ENCODE measurements at places on chromosomes 5 and 9.

GRCh38 chr5:116613445-116613844, 38.8 kb upstream of the SEMA6A start:
- DNase-seq: no peak

DNA sequence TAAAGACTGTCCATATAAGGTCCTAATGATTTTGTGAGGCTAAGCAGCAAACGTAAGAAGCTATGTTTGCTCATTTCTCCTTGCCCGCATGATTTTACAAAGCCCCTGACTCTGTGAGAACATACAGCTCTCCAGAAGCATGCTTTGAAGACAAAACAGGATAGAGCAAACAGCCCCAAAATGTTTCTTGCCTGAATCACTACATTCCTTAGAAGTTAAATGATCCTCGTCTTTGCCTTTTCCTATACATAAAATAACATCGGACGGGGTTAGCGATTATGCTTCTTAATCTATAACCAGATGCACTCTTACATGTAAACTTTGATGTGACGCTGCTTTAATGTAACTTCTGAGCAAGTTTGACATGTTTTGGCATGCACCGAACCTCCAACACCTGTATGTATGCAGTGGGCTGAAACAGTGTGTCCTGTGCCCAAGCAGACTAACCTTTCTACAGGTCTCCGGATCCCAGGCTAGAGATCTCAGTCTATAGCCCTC, 353.7 kb downstream of the CETN3 start:
- DNase-seq: no peak

DNA sequence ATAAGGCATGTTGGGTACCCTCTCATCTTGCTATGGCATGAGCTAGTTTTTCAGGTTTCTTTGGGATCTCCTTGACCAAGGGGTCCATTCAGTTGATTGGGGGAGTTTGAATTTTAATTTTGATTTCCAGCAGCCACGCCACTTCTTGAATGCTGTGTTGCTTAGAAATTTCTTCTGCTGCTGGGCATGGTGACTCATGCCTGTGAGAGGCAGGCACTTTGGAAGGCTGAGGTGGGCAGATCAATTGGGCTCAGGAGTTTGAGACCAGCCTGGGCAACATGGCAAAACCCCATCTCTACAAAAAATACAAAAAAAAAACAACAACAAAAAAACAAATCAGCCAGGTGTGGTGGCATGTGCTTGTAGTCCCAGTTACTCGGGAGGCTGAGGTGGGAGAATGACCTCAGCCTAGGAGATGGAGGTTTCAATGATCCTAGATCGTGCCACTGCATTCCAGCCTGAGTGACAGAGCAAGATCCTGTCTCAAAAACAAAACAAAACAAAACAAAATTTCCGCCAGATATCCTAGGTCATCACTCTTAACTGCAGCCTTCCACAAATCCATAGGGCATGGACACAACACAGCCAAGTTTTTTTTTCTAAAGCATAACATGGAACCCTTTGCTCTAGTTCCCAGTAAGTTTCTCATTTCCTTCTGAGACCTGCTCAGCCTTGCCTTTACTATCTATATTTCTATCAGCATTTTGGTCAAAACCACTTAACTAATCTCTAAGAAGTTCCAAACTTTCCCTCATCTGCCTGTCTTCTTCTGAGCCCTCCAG, 17.7 kb downstream of the TMC1 start:
- no peak for DNase-seq

DNA sequence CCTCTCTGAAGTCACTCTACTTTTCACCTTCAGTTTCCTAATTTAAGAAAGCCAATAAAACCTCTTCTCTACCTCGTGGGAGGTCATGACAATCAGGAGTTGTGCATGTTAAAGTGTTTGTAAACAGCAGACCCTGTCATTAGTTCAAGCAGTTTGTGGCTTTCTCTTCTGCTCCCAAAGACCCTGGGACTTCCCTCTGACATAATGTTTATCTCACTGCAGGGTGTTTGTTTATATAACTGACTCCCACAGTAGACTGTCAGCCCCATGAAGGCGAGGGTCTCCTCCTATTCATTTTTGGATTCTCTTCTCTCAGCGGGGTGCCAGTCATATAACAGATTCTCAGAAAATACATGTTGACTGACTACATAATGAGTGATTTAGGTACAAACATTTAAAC, 360.0 kb upstream of the ZNF462 start:
- no peak for DNase-seq

DNA sequence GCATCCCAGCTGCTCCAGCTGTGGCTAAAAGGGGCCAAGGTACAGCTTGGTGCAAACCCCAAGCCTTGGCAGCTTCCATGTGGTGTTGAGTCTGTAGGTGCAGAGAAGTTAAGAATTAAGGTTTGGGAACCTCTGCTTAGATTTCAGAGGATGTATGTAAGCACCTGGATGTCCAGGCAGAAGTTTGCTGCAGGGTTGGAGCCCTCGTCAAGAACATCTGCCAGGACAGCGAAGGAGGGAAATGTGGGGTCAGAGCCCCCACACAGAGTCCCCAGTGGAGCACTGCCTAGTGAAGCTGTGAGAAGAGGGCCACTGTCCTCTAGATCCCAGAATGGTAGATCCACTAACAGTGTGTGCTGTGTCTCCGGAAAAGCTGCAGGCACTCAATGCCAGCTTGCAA, 236.2 kb upstream of the ADRA1B start:
- DNase-seq: no peak

- DNase-seq: no peak
Measured at GRCh38 chr5:100872408-100873190, 30.5 kb downstream of the ST8SIA4 start.

DNA sequence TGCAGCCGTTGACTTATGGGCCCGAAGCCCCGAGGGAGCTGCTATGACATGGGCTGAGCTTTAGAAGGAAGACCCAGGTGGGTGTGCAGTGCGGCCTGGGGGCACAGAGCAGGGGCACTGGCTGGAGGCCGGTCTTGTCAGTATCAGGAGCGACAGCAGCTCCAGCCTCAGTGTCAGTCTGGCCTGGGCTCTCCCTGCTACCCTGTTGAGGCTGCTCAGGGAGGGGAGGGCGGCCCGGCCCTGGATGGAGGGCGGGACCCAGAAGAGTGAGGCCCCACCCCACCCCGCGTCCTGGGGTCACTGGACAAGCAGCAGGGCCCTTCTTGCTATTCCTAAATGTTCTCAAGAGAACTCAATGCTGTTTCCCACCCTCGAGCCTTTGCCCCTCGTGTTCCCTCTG, 18.0 kb downstream of the GFI1B start:
- DNase-seq: no peak

GRCh38 chr9:97859346-97859745, 6.3 kb downstream of the FOXE1 start:
- DNase-seq: no peak

- no peak for DNase-seq
Measured at GRCh38 chr5:166781737-166782136, 1509.7 kb upstream of the WWC1 start.

DNA sequence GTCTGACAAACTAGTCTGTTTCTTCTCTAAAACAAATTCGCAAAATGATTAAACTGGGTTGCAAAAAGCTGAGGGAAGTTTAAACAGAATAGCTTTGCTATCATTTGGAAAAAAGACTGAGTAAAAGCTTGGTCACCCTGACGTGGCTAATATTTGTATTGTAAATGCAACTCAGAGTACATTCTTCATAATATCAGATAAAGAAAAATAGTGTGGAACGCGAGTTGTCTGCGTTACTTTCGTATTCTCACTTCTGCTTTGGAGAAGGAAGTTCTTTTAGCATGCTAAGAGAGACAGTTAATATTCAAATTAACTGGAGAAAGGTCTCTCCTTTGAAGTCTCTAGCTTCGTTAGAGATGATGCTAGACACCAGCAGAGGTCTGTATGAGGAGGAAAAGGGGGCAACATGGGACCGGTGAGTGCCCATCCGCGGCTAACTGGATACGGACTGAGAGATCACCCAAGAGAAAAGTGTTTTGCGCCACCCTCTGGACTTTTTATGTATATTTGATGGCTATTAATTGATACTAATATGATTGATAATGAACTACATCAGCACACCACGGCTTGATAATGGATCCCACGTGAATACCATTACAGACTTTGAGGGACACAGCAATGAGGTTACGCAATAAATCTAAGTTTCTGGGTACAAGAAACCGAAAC, 2.9 kb upstream of the CNTRL start:
- DNase-seq: no peak

DNA sequence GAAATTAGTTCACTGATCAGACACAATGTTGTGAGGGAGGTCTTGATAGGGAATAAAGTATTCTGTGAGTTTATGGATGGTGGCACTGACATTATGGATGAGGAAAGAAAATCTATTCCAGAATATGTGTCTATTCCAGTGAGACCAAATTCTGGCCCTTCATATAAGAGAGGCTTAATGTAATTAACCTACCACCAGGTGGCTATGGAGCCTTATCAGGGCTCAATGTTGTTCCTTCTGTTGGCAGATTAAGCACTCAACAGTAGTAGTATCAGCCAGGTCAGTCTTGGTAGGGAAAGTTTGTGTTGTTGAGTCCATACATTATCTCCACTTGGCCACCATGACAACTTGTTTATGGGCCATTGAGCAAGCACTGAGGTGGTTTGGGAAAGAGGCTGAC, 41.7 kb upstream of the BARX1 start:
- no peak for DNase-seq

GRCh38 chr9:93290495-93291434, 106.8 kb downstream of the WNK2 start:
- no peak for DNase-seq

DNA sequence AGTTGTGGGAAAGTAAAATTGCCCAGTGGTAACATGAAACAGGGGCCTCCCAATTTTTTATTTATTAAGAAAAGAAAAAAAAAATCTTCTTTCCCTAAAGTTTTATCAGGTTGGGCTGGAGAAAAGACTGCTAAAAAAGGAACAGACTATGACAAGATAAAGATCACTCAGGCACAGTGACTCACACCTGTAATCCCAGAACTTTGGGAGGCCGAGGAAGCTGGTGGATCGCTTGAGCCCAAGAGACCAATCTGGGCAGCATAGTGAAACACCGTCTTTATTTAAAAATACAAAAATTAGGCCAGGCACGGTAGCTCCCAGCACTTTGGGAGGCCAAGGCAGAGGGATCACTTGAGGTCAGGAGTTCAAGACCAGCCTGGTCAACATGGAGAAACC, 312.5 kb downstream of the CETN3 start:
- DNase-seq: no peak

DNA sequence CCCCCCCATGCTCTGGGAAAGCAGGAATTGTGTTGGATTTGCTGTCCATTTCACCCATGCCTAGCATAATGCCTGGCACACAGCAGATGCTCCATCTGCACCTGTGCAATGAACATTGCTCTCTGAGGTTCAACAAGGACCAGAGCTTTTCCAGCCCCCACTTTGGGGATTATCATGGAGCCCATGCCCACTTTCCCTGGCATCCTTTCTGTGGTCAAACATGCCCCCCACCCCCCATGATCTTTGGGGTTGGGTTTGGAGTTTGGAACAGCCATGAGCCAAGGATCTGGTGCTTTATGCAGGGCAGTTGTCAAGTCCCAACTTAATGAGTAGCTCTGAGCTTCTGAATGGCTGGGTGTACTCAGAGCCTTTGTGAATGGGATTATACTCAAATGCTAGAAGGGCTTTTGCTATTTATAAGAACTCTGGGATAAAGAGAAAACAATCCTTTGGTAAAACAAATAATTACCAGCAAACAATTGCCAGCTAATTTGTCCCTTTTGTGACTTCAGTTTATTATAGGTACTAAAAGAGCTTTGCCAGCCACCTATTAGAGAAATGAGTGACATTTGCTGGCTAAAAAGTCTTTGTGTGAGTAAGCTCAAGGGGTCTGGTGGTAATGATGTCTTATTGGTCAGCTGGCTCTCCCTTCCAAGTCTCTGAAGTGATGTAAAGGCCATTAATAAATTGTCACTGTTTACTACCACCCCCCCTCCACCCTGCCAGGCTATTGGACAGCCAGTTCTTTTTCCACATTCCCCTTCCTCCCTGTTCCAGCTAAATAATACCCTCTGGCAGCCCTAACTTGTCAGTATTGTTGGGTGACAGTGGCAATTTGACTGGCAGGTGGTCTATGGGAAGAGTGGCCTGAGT, 182.3 kb downstream of the MACROH2A1 start:
- DNase-seq: no peak

DNA sequence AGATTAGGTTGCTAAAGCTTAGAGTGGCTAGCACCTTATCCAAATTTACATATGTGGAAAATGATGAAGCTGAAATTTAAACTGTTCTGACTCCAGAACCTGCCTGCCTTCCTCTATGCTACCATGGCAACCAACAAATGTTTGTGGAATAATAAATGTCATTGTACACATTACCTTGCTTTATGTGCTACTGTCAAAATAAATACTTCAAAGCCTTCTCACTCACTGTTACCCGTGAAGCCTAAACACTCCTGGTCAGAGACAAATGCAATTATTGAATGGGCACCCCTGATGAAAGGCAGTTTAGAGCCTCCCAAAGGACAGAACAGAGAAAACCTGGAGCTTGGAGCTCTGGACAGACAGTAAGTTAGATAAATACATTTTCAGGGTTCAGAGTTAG, 158.6 kb downstream of the FAM114A2 start:
- no peak for DNase-seq

- DNase-seq: no peak
Measured at GRCh38 chr5:176851380-176851779, 41.0 kb downstream of the UNC5A start.

GRCh38 chr5:16563686-16564085, 53.1 kb downstream of the RETREG1 start:
- DNase-seq: no peak

- DNase-seq: no peak
Measured at GRCh38 chr5:135221187-135221473, 177.9 kb downstream of the MACROH2A1 start.

- no peak for DNase-seq
Measured at GRCh38 chr5:61471352-61471751, 139.3 kb downstream of the ZSWIM6 start.

DNA sequence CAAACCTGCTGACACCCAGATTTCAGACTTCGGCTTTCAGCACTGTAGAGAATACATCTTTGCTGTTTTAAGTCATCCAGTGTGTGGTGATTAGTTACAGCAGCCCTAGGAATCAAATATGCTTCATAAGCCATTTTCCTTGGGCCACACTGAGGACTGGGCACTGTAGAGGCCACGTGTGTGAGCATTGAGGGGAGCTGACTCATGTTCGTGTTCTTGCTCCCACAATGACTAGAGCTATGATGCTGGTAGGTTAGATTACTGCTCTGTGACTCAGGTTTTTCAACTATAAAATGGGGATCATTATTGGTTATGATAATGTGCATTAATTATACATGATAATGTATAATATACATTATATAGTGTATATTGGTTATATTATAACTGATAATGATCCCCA, 96.5 kb upstream of the PALM2AKAP2 start:
- no peak for DNase-seq

DNA sequence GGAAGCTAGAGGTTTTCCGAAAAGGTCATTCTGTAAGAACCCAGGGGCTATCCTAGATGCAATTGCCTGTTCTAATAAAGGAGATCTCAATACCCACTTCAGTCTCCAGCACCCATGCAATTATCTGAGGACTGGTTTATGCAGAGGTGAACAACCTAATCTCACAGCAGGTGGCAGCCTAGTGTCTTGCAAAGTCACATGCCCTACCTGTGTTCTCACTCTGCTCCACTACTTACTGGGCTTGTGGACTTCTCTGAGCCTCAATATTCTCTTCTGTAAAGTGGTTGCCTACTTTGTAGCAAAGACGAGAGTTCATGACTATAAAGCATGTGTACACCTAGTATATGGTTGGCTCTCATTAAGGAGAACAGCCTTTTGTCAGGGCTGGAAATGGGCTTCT, 21.0 kb upstream of the ALDH1B1 start:
- DNase-seq: no peak

- no peak for DNase-seq
Measured at GRCh38 chr5:78611126-78611605, 37.4 kb downstream of the LHFPL2 start.

- no peak for DNase-seq
Measured at GRCh38 chr5:32090755-32091128, 83.4 kb downstream of the GOLPH3 start.

GRCh38 chr5:54492178-54492577, 25.4 kb upstream of the SNX18 start:
- no peak for DNase-seq

Measured in stimulated activated CD8-positive, alpha-beta memory T cell treated with anti-CD3 and anti-CD28 coated beads, Interleukin-15, amount 100 ng/mL, for 24 hours (primary cell).